ENCODE measurements at places on chromosomes 13 and 19. TPM values are rescaled to one million over a fixed set of nuclear protein-coding genes. Genes with fewer than 3 reads are reported as not detected.

Gene LRRC25
- 38.0 TPM for total RNA-seq

Gene ENOX1
- 1.5 TPM for total RNA-seq

Gene ZNF837
- total RNA-seq = 3.2 TPM

Gene OR7C1
- not detected for total RNA-seq

Gene GARIN5A
- total RNA-seq = 1.7 TPM

Gene AMH
- total RNA-seq = 3.5 TPM

GRCh38 chr13:32300920-32301319 is 14.2 kb downstream of the ZAR1L start:
- no peak for DNase-seq

GRCh38 chr13:100547791-100548201 is 40.8 kb downstream of the GGACT start:
- peak; percentile 65 for DNase-seq

DNA sequence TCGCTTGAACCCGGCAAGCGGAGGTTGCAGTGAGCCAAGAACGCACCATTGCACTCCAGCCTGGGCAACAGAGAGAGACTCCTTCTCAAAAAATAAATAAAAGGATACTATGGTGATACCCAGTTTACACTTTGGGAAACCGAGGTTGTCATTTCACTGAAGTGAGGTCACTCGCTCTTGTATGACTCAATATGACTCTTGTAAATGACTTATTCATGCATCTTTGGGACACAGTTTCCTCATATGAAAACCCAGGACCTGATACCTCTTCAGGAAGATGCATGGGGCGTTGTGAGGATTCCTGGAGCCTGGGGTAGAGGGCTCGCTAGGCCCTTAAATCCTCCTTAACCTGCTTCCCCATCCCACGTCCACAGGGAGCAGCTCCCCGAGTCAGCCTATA is 4.5 kb downstream of the PSMD8 start:
- no peak for DNase-seq

GRCh38 chr19:40422748-40423566 is 2.8 kb downstream of the SERTAD1 start:
- DNase-seq = no peak

DNA sequence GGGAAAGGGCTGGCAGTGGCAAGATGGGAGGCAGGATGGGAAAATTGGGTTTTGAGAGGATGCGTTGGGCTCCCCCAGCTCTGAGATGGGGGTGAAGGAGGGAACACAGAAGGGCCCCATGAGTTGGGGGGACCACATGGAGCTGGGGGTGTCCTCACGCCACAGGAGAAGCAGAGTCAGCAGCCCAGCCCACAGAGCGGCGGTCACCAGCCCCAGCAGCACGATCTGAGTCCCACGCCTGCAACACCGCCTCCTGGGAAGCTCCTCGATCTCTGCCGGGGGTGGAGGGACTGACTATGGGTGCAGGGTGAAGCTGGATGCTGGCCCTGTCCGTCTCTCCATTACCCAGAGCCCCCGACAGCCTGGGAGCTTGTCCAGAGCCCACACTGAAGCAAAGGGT is 3.3 kb downstream of the FCER2 start:
- no peak for DNase-seq

- DNase-seq = no peak
These were observed 268.8 kb downstream of the DLEU7 start for GRCh38 chr13:50574731-50575130.

GRCh38 chr19:49472936-49473335 is 1.1 kb upstream of the FLT3LG start:
- no peak for DNase-seq

DNA sequence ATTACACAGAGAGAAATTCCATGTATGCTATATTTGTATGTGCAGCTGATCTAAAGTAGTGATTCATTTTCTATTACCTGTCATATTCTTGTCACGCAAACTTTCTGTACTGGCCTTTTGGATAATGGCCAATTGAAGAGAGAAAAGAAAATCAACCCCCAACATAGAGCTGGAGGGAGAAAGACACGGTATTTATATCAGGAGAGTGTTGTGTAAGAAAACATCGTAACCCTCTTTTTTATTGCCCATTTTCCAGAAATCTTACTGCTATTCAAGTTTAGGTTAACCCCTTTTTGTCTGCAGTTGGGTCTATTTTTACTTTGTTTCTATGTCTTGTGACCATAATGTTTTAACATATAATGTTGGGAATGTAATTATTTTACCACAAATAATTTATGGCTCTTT is 27.9 kb downstream of the DGKH start:
- DNase-seq = no peak

GRCh38 chr19:2382530-2383222 is 22.6 kb downstream of the TMPRSS9 start:
- DNase-seq = no peak

DNA sequence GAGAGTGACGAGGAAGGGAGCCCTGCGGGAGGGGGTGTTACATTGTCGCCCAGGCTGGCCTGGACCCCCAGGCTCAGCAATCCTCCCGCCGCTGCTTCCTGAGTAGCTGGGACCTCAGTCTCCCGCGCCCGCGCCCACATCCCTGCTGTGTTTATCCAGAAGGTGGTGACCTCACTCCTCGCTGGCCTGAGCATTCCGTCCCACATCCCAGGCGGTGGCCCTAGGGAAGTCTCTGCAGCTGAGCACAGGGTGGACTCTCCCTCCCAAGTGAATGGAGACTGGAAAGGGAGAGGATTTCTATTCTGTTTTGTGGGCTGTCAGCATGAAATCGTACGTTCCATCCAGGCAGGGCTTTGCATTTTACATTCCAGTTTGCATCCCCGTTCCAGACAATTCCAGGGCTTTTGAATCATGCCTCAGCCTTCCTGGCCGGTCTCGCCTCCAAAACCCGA is 401 bp upstream of the ZNF765 start:
- peak; percentile 69 for DNase-seq

- DNase-seq = peak; percentile 96
These were observed at the start of gene ZNF573 for GRCh38 chr19:37779127-37780005. Gene ZNF573 (minus strand): TSS chr19:37779586. CDS start chr19:37773729, 5,857 bp downstream.

- DNase-seq = no peak
These were observed 6.3 kb downstream of the SMIM24 start for GRCh38 chr19:3474010-3474409.

DNA sequence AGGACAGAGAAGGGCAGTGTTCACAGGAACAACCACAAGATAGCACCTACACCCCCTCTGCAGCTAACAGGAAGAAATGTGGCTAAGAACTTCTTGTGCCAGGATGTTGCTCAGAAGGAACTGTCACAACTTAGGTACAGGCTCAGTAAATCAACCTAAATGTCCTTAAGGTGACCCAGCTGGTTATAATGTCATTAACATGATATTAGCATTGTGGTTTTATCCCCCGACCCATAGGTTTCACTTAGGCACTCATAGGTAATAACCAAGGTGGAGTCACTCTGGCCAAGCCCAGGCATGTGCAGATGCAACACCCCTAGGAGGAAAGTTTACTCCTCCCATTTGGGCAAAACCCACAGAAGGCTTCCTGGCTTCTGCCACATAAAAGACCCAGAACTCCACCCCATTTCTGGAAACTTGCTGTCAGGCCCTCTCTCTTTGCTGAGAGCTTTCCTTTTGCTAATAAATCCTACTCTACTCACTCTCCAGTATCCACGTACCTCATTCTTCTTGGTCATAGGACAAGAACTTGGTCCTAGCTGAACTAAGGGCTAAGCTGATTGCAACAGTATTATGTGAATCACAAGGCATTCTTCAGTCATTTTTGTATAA is 951.3 kb downstream of the SLITRK5 start:
- no peak for DNase-seq

- DNase-seq = no peak
These were observed 454.1 kb upstream of the SGCG start for GRCh38 chr13:22726726-22727125.

DNA sequence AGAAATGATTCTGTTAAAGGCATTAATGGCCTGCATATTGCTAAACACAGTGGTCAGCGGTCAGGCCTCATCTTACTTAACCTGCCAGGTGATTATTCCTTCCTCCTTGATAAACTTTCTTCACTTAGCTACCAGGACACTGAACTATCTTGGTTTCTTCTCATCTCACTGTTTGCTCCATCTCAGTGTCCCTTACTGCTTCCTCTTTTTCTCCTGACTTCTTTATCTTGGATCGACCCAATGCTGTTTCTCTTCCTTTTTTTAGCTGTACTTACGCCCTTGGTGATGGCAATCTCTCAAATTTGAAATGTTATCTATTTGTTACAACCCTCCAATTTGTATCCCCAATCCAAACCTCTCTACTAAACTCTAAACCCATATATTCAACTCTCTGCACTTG is 7.8 kb upstream of the CLC start:
- DNase-seq = no peak

- DNase-seq = no peak
These were observed 324.5 kb upstream of the NBEA start for GRCh38 chr13:34617473-34618083.

GRCh38 chr19:12791345-12792050 is at the start of gene JUNB:
Gene JUNB (plus strand): TSS chr19:12791486. CDS start chr19:12791772, 286 bp downstream.
- DNase-seq = peak; percentile 98

- DNase-seq = no peak
These were observed 1581.9 kb downstream of the EFNB2 start for GRCh38 chr13:104953588-104953987.

Measured in lung (tissue), 17 donors.